ENCODE measurements at places on chromosomes 13 and 19.
A peak's percentile ranks its signal among the peaks of the same experiment; 100 is the strongest.

DNA sequence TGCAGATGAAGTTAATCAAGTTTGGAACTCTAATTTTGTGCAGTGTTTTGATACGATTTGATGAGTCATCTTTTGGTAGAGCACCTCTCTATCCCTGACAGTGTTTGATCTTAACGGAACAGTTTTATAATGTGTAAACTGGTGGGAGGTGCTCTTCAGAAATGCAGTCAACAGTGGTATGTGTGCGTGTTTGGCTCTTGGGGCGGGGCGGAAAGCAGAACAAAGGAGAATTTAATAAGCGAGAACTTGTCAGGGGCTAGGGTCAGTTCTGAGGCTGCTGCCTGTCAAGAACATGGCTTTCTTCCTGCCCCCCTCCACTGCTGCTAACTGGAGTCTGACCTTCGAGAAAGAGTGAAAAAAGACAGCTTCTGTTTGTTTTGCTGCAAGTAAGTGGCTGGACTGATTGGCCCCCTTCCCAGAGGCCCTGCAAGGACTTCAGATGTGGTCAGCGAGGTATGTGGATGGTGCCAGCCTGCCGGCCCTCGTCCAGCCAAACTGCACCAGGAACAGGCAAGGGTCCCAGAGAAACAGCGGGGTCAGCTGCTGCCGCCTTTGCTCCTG lies 40.8 kb downstream of the BBC3 start:
- DNase-seq, result no peak

GRCh38 chr13:45109102-45109720 lies 11.1 kb upstream of the GTF2F2 start:
- peak; percentile 37 for DNase-seq

DNA sequence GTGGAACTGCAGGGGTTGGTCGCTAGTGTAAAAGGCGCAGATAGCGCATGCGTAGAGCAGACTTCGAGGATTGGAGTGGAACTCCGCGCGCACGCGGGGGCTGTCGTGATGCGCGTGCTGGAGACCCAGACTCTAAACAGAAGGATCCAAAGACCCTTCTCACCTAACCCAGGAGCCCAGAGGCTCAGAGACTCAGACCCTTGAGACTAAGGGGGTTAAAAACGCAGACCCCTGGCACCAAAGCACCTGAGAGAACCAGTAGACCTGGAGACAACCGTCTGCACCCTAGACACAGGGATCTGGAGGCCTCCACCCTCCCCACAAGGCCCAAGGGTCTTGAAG lies 567 bp upstream of the CTU1 start:
- DNase-seq, result no peak

- DNase-seq, result no peak
Observed at GRCh38 chr13:20354722-20355121, 122.6 kb upstream of the GJB6 start.

- no peak for DNase-seq
Observed at GRCh38 chr13:102033857-102034331, 368.0 kb downstream of the FGF14 start.

DNA sequence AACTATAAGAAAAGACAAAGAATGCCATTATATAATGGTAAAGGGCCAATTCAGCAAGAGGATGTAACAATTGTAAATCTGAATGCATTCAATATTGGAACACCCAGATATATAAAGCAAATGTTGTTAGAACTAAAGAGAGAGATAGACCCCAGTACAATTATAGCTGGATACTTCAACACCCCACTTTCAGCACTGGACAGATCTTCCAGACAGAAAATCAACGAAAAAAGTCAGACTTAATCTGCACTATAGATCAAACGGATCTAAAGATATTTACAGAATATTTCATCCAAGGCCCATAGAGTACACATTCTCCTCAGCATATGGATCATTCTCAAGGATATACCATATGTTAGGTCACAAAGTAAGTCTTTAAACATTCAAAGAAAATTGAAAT lies 194.6 kb upstream of the DACH1 start:
- no peak for DNase-seq

- DNase-seq, result no peak
Observed at GRCh38 chr13:101763191-101763590, 310.7 kb downstream of the ITGBL1 start.

DNA sequence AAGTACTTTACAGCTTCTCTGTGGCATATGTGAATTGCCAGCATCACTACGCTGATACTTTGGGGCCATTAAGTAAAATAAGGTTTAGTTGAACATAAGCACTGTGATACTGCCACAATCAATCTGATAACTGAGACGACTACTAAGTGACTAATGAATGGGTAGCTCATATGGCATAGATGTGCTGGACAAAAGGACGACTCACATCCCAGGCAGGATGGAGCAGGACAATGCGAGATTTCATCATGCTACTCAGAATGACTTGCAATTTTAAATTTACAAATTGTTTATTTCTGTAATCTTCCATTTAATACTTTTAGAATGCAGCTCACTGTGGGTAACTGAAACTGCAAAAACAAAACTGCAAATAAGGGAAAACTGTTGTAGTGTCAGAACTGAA lies 13.6 kb downstream of the CCDC122 start:
- DNase-seq, result no peak

- no peak for DNase-seq
Observed at GRCh38 chr13:37601648-37602440, 3.3 kb upstream of the POSTN start.

DNA sequence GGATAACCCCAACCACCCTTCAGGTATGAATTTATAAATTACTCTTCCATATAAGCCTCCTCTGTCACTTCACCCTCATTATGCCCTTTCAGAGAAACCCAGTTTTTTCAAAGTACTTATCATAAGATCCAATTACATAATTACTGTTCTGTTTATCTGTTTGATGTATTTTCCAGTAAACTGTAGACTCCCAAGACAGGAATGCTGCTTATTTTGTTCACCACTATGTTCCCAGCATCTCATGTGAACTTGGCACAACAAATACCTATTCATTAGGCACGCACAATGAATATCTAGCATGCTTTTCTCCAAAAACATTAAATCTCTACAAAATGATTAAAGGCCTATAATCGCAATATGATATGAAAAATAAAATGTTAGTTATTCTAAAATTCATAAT lies 13.2 kb downstream of the ENOX1 start:
- DNase-seq, result no peak

DNA sequence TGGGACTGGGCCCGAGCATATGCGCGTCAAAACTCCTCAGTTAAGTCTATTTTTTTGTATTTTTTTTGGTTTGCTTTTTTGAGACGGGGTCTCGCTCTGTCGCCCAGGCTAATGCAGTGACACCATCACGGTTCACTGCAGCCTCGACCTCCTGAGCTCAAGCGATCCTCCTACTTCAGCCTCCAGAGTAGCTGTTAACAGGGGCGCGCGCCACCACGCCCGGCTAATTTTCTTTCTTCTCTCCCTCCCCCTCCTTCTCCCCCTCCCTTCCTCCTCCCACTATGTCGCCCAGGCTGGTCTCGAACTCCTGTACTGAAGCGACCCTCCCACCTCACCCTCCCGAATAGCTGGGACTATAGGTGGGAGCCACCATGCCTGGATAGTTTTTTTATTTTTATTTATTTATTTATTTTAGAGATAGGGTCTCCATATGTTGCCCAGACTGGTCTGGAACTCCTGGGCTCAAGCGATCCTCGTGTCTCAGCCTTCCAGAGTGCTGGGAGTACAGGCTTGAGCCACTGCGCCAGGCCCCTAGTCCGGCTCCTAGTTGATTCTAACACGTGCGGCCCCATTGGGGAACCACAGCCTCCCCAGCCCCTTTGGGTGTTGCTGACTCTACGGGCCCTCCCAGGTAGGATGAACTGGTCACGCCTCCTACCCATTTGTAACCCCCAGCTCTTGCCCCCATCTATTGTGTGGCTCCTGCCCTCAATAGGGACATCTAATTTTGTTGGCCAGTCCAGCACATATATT lies 806 bp upstream of the ZNF837 start:
- DNase-seq, result no peak

- DNase-seq, result no peak
Observed at GRCh38 chr13:45833663-45834375, 17.7 kb downstream of the SIAH3 start.

DNA sequence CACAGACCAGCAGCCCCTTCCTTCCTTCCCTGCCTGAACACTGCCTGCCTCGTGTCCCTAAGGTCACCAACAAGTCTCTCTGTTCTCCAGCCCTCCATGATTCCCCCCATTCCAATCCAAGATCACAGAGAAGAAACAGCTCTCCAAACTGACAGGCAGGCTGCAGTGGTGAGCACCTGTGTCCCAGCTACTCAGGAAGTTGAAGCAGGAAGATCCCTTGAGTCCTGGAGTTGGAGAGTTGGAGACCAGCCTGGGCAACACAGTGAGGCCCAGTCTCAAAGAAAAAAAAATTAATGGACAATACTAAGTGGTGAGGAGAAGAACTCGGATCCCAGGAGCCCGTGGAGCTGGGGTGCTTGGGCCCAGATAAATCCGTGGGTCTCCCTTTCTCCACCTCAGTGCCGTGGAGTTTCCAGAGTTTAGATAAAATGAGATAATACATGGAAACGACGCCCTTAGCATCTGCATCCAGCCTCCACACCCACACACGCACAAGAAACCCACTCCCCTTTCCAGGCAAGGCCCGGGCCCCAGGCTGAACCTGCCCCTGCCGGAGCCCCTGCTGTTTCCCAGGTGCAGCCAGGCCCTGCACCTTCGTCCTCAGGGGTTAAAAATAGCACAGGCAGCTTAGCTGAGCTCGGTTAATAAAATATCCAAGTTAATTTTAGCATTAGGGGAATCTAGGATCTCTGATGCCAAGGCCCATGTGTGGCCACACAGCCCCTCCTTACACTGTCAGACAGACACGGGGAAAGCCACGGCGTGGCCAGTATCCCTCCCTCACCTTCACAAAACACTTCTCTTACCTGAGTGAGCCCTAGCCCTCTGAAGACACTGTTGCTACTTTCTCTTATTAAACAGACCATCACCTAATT lies 4.7 kb downstream of the RASA3 start:
- DNase-seq, result no peak

DNA sequence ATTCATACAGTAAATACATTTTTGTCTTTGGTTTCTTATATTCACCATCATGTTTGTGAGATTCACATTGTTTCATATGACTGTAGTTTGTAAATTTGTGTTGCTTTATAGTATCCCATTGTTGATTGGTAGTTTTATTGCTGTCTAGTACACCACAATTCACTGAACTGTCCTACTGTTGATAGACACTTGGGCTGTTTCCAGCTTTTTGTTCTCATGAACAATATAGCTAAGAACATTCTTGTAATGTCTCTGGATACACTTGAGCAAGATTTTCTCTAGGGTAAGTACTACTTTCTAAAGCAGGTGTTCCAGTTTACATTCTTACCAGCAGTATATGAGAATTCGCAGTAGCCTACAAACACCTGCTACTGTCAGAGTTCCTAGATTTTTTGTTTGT lies 37.8 kb downstream of the SKA3 start:
- DNase-seq, result no peak

DNA sequence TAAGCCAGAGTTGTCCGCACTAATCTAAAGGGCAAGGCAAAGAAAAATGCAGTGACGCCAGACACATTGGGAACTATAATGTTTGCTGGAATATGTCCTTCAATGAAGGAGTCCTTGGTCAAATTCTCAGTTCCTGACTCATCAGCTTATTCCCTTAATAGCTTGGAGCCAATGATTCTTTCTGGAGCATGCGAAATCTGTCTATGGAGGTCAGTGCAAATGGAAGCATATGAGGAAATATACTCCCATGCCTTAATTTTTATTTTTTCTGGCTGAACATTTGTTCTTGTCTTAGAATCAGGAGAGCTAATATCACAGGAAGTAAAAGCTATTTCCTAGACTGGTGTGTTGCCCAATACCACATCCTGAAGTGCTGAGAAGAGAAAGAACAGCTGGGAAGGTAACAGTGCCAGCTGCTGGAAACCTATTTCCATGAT lies 289.8 kb upstream of the SPRY2 start:
- DNase-seq, result no peak

DNA sequence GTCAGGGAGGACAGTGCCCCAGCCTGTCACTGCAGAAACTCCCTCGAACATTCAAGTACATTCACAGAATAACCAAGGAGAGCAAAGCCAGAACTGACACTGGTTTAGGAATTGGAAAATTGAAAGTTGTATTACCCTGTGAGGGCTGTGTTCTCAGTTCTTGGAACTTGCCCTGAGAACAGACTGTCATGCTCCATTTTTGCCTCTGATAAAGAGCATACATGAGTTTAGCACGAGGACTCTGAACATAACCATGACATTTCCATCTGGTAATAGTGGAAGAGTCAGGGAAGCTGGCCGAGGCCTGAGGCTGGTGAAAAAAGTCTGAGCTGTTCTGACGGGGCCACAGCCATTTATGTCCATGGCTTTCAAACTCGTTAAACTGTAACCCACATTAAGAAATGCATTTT lies 15.2 kb upstream of the SLC25A30 start:
- DNase-seq, result no peak

GRCh38 chr13:51928231-51928630 lies 66.5 kb downstream of the CCDC70 start:
- DNase-seq, result no peak
